ENCODE measurements at places on chromosomes 11 and 22.

DNA sequence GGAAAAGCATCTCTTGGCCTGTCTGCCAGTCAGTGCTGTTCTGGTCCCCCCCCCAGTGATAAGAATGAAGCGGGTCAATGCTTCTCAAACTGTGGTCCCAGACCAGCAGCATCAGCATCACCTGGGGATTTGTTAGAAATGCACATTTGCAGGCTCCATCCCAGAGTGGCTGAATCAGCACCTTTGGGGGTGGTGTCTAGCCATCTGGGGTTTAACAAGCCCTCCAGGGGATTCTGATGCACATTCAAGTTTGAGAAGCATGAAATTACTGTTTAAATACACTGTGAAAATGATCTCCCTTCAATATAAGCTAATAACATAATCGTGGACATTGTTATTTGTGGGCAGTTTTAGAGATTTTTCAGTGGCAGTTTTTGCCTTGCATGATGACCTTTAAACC, 133.5 kb downstream of the MYO18B start:
- DNase-seq, result no peak

GRCh38 chr11:5671831-5672230, 13.0 kb downstream of the TRIM5 start:
- DNase-seq, result no peak

GRCh38 chr11:66293777-66294625, 2.3 kb downstream of the TMEM151A start:
- DNase-seq, result no peak

- DNase-seq, result no peak
Measured at GRCh38 chr11:47534704-47535251, 18.2 kb downstream of the CELF1 start.

- no peak for DNase-seq
Measured at GRCh38 chr22:45522462-45522861, 19.8 kb downstream of the FBLN1 start.

DNA sequence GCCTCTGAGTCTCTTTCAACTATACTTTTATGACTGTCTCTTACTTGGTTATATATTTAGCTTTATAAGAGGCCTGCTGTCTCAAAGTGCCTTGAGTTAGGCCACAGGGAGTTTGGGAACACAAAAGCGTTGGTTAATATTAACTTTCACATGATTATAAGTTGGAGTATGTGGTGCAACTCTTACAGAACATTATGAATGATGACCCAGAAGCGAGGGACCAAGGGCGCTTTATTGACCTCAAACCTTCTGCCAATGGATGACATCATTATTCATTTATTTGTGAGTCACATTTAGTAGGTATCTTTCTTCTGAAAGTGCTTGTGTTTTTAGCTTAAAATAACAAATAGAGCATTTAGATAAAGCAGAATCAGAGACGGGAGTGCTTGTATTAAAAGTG, 298.0 kb upstream of the ZC3H12C start:
- peak; percentile 88 for DNase-seq

- DNase-seq, result no peak
Measured at GRCh38 chr22:25406510-25407210, 157.8 kb upstream of the GRK3 start.

DNA sequence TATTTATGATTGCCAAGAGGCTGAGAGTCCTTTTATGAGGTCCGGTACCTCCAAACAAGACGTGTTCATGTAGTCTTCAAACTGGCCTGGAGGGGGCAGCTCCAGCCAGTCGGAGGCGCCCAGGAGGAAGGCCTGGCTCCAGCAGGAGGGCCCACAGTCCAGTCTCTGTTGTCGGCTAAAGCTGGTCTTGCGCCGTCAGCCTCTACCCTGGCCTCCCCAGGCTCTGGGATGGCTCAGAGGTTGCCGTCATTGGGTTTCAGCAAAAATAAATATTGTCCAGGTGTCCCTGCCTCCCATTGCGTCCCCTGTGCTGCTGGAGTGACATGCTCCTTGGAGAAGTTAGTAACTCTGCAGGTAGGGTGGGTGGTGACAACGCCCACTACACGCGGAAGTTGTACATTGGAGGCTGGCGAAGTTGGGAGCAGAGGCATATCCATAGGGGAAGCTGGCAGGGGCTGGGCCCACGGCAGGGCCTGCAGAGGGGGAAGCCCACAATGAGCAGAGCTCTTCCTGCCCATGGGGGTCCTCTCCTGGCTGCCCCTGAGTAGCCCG, 1.0 kb upstream of the SLC25A1 start:
- peak; percentile 86 for DNase-seq

- DNase-seq, result peak; percentile 31
Measured at GRCh38 chr11:57491371-57492061, 24.0 kb downstream of the SLC43A1 start.

GRCh38 chr11:75242722-75243600, 2.4 kb downstream of the TPBGL start:
- no peak for DNase-seq

- DNase-seq, result no peak
Measured at GRCh38 chr11:115924744-115925567, 420.7 kb upstream of the CADM1 start.

DNA sequence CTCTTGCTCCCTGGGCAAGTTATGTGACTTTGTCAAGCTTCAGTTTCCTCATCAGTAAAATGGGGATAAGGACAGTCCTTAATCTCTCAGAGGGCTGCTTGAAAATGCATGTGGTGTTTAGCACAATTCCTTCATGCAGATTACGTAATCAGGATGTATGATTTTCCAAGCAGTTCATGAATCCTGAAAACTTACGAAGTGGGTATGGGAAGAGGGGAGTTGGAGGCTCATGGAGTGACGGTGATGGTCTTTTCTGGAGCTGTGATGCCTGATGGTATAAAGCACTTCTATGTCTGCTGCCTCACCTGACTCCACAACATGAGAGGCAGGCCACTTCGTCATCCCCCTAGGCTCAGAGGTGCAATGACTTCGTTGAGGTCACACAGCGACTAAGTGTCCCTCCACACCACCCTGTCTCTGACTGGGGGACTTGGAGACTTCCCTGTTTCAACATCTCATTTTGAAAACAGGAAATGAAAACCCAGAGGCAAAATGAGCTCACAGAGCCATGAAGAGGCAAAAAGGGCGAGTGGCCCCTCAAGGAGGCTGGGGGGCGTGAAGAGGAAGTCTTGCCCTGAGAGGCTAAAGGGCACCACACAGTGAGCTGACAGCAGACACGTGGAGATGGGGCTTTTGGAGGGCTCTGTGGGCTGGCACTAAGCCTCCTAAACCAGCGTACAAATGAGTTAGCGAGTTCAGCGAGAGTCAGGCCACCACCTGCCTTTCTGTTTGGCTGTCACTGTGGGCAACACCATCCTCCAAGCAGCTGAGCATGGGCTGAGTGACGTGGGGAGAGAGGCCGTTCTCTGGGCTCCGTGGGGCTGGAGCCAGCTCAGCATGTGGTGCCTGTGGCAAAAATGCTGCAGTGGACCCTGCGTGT, 10.1 kb downstream of the MCM5 start:
- DNase-seq, result no peak

- DNase-seq, result no peak
Measured at GRCh38 chr11:37748641-37749040, 1150.6 kb upstream of the RAG2 start.

DNA sequence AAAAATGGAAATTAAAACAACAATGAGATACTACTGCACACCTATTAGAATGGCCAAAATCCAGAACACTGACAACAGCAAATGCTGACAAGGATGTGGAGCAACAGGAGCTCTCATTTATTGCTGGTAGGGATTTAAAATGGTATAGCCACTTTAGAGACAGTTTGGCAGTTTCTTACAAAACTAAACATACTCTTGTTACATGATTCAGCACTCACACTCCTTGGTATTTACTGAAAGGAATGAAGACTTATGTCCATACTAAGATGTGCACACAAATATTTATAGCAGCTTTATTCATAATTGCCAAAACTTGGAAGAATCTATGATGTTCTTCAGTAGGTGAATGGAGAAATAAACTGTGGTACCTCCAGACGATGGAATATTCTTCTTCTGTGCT, 40.8 kb downstream of the PGM2L1 start:
- DNase-seq, result no peak
